ENCODE measurements at places on chromosomes 7 and 10.

- DNase-seq = no peak
These were observed 34.3 kb downstream of the AOAH start for GRCh38 chr7:36690041-36690440.

GRCh38 chr10:1525354-1526162 is 211.8 kb downstream of the ADARB2 start:
- DNase-seq = no peak

DNA sequence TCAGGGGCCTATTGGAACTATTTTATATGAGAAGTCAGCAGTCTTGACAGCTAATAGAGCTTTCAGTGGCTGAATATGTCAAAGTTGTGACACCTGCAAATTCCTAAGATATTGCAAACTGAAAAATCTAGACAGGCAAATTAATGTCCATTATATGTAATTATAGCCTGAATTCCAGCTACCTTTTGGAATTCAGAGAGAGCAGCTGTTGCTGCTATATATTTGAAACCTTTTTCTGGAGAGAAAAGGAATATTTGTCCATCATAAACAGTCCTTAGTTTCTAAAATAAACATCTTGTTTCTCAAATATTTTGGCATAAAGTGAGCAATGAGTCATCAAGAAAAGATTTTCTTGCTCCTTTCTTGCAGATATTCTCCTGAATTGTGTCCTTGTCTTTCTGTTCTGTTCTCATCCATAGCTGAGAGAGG is 408.9 kb upstream of the SEMA3D start:
- DNase-seq = no peak

GRCh38 chr7:30252885-30253795 is 31.3 kb upstream of the ZNRF2 start:
- peak; percentile 34 for DNase-seq

DNA sequence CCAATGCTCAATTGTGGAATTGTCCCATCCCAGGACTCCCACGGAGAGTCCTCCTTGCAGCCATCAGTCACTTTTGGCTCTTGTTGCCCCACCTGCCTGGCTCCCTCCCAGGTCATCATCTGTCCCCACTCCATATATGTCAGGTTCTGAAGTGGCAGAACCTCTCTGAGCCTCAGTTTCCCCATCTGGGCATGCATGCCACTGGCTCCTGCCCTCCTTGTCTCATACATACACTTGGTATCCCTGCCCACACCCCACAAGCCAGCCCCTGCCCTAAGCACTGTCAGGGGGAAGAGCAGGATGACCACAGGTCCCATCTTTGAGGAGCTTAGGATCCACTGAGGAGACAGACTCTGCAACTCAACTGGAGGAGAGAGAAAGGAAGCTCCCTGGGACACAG is 156.9 kb downstream of the GRID1 start:
- DNase-seq = no peak

DNA sequence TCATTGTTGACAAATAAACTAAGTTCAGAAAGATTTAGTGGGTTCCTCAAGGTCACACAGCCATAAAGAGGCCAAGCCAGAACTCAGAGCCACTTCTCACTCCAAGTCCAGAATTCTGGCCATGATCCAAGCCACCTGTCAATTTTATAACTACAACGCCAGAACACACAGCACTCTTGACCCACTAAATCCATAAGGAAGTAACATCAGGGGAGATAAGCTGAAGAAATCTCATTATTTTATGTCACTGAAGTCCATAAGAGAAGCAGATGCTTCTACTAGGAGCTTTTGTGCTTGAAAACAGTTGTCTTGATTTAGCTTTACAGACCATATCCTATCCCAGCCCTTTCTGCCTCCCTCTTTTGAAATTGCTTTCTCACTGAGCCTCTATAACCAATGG is 15.9 kb downstream of the ADAM12 start:
- no peak for DNase-seq

GRCh38 chr10:76397181-76398042 is 966.0 kb downstream of the LRMDA start:
- DNase-seq = no peak

DNA sequence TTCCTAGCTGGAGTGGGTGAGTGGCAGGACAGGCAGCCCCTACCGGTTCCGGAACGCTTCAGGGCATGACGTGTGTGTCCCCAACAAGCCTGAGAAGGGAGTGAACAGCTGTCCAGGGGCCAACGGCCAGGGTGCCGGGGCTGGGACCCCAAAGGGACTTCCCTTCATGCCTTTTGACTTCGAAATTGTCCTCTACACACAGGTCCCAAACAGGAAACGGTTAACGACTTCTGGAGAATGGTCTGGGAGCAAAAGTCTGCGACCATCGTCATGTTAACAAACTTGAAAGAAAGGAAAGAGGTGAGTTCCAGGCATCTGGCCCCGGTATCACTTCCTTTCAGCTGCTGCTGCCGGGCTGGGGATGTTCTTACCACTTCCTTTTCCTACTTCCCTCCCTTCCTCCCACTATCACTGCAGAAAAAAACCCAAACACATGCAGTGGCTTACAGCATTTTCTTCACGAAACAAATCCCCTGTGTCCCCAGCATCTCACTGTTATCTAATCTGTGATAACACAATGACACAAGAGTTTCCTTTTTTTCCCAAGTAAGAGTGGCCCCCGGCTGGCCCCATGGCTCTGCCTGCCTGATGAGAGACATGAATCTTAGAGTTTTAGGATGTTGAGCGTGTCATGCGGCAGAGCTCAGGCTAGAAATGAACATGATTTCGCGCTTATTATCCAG is 63.2 kb downstream of the MKI67 start:
- no peak for DNase-seq

DNA sequence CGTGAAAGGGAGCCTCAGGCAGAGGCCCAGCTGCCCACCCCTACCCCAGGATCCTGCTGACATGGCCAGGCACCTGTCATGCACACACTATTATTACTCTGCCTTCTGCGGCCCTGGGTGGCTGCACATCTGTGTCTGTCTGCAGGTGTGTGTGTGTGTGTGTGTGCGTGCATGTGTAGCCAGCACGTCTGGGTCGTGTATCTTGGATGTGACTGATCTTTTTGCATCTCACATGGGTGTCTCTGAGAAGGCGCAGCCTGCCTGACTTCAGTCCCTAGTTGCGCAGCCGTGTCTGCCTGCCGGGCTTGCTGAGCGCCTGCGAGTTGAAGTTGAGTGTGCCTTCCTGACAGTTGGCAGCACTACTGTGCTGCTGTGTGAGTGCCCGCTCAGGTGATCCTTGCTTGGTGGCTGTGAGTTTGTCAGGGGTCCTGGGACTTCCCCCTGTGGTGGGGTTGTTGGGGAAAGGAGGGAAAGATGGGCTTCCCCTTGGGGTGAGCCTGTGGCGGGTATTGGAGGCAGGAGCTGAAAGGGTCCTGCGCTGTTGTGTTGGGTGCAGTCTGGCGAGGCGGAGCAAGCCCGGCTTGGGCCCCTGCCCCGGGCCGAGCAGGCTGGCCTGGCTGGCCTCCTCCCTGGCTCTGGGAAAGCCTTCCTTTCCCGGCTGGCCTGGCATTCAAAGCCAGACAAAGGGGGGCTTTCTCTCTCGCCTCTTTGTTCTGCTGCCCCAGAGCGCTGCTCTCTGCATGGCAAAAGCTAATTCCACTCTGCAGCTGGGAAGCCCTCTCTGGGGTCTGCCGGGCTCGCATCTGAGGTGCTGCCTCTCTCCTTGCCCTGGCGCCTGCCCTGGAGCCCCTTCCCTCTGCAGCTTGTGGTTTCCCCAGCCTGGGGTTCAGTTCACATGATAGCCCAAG is 4.9 kb downstream of the TRIM8 start:
- DNase-seq = peak; percentile 87

DNA sequence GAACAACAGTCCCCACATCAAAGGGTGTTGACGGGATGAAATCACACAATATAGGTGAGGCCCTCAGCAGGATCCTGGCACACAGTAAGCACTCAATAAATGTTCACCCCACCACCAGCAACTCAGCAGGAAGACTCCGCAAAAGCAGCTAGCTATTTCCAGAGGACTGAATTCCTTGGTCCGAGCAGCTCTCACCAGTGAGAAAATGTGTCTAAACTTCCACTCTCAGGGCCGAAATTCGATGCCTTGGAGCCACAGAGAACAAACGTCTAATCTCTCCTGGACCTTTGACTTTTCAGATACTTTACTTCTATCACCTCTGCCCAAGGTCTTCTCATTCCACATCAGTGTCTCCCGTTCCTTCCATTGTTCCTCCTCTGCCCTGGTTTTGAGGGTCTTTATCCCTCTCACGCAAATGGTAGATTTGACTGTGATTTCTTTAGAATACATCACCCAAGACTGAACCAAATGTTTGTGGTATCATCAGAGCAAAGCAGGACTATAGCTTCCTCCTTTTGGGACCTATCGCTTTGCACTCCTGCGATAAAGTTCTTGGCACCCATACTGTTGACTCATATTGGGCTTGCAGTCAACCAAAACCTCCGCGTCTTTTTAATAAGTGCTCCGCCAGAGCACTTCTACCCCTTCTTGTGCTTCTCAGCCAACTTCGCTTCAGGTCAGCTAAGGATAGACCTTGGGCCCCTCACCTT is 903 bp upstream of the NT5C2 start:
- no peak for DNase-seq

DNA sequence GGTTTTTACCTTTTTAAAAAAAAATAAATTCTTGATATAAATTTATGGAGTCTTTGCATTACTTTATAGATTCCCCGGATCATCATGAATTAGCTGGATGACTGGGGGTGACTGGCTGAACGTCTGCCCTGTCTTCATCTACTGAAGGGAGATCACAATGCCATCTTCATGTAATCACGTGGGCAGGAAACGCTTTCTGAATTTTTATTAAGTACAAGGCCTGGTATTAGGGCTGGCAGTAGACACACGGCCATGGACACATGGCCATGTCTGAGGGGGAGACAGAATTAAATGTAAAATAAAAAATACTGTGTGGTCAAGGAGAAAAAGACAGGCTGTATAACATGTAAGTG is 111.2 kb downstream of the VIPR2 start:
- no peak for DNase-seq

GRCh38 chr10:124678557-124679240 is 65.5 kb downstream of the FAM53B start:
- no peak for DNase-seq

GRCh38 chr7:84248843-84249242 is 54.3 kb upstream of the SEMA3A start:
- DNase-seq = no peak

DNA sequence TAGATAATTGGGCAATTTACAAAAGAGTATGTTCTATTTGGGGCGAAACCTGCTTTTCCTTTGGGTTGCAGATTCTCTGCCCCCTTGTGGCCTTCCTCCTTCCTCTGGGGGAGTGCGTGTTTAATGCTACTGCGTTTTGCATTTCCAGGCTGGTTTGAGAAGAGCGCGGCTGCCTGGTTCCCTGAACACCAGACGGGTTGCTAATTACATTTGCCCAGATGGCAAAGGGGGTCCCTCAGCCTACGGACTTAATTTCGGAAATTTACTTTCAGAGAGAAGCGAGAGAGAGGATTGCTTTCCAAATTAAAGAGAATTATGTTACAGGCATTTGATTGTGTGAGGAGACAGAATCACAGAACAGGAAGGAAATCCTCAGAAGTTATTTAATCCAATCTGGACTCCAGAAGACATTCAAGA is 91.9 kb upstream of the JAZF1 start:
- DNase-seq = peak; percentile 19

DNA sequence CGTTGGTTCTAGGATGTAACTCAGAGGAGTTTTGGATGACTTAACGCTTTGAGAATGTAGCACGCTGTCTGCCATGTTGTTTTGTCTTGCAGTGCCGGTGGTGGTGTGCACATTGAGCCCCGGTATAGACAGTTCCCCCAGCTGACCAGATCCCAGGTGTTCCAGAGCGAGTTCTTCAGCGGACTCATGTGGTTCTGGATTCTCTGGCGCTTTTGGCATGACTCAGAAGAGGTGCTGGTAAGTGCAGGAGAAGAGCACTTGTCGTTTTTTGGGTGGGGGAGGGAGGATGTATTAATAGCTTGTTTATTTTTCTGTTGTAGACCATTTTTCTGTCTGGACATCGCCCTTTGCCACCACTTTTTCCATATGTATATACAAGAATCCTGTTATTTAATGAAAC is 6.3 kb downstream of the NDUFB2 start:
- DNase-seq = no peak

DNA sequence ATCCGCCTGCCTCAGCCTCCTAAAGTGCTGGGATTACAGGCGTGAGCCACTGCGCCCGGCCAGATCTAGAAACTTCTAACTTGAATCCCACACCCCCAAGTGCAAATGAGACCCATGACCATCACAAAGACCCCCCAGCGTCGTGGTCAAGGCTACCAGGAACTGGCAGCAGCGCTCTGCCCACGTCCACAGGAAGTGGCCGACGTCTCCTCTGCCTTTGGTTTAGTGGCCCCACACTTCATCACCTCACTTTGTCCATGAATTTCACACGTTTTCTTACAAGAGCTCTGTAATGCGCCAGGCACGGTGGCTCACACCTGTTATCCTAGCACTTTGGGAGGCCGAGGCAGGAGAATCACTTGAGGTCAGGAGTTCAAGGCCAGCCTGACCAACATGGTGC is 53.5 kb upstream of the TNRC18 start:
- DNase-seq = no peak

DNA sequence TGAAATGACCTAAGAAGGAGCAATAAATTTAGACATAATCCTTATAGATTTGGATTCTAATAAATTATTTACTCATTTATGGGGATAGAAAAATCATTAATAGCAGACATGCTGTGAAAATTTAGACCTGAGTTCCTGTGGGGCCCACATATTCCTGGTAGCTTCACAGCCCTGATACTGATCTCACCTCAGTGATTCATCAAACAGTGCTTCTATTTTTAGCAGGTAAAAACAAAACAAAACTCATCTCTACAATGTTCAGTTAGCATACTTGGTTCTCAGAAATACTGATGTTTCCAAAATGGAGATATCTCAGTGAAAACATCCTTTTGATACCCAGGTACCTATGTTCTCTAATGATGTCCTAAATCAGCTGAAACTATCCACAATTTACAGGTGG is 841.1 kb upstream of the SORCS1 start:
- DNase-seq = no peak

- no peak for DNase-seq
These were observed 19.9 kb downstream of the ZNRF2 start for GRCh38 chr7:30304177-30304884.

DNA sequence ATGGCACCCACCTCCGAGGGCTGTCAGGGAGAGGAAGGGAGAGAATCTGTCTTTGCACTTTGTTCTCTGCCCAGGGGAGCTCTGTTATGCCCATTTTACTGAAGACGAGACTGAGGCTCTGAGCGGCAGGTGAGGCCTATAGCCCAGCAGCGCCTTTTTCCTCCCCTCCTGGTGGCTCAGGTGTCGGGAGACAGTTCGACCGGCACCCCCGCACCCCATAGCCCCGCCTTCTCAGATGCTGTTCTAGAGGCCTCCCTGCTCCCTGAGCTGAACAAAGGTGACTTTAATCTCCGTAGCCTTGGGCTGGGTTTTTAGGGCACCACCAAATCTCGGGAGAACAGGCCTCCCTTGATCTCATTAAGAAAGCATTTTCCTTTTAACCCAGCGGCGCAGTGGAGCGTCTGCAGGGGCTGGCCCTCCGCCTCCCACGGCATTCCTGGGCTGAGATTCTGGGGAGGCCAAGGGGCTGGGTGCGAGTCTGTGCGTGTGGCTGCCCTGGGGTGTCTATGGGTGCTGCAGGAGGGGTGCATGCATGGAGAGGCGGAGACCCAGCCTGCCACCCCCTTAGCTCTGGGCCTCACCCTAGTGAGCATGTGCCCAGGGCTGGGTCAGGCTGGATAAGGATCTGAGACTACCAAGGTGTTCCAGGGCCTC is 3.3 kb downstream of the LFNG start:
- no peak for DNase-seq

All from anterior cingulate cortex (tissue), 58 donors.